ENCODE measurements at places on chromosomes 1 and 21. TPM values are rescaled to one million over a fixed set of nuclear protein-coding genes. Genes with fewer than 3 reads are reported as not detected.

GRCh38 chr1:163661391-163661790 is 339.6 kb downstream of the NUF2 start:
- DNase-seq, result no peak

MROH7 gene
- total RNA-seq, result 6.8 TPM

GRCh38 chr1:26190373-26190987 is at the start of gene CATSPER4:
CATSPER4 (plus strand) TSS chr1:26190602; CDS start chr1:26190628, 26 bp downstream.
- DNase-seq, result no peak

GRCh38 chr1:33275706-33276572 is 19.6 kb downstream of the ZNF362 start:
- no peak for DNase-seq

CA6 gene
- total RNA-seq, result not detected

RGS16 gene
- 0.88 TPM for total RNA-seq

- no peak for DNase-seq
These were observed 1.8 kb upstream of the PRELP start for GRCh38 chr1:203473781-203474305.

AHDC1 gene
- 40.1 TPM for total RNA-seq

GRCh38 chr1:44557778-44558177 is 116.5 kb downstream of the TMEM53 start:
- DNase-seq, result no peak

DNA sequence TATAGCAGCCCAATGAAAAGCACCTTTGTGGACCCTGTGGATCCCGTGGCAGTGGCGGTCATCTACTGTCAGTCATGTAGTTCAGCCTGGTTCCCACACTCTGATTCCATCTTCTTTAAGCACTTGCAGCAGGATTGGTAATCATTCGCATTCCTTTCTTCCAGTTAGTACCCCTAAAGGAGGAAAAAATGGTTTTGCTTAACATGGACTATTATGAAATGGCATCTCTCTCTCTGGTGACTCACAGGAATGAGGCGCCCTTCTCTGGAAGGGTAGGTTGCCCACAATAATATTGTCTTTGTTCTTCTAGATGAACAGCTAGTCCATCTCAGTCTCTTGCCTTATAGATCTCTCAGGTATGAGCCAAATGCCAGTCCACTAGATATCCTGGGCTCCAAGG is 127.9 kb upstream of the MROH9 start:
- DNase-seq, result no peak

DNA sequence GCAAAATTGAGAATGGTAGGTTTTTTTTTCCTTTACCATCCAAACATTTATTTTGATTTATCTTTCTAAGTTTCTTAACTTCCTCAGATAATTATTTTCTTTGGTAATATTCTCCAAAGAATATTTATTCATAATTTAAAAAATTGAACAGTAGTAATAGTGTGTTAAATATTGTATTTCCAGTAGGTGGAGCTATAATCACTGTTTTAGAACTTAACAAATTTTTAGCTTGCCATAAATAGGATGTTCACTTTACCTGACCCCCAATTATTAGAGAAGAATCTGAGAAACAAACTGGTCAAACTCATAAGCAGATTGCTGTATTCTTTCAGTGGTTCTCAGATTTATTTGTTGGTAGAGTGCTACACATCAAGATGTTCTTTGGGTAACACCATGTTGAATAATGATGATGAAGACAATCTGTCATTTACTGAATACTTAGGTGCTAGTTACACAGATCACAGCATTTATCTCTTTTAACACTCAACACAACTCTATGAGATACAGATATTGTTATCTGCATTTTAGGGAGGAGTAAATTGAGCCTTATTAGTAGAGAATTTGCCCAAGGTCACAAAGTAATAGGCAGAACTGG is 82.4 kb upstream of the GPR88 start:
- no peak for DNase-seq

- DNase-seq, result no peak
These were observed 34.9 kb downstream of the PLXNA2 start for GRCh38 chr1:208209286-208209685.

DNA sequence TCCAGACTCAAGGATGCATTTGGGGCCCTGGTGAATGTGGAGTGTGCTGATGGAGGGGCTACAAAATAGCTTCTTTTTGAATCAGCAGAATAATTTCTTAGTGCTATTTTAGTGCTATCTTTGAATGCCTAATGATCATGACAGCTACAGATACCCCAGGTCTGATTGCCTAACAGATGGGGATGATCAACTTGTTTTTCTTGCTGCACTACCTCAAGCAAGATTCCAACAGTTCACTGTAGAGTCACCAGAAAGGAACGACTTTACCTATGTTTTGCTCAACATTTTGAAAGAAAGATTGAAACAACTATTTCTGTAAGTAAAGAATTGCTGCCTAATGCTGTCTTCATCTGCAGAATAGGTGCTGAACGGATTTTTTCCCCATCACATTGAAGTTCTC is 42.6 kb upstream of the VAV3 start:
- DNase-seq, result no peak

GRCh38 chr1:14897547-14897946 is 256.0 kb upstream of the TMEM51 start:
- no peak for DNase-seq

YBX1 gene
- 754 TPM for total RNA-seq

DNA sequence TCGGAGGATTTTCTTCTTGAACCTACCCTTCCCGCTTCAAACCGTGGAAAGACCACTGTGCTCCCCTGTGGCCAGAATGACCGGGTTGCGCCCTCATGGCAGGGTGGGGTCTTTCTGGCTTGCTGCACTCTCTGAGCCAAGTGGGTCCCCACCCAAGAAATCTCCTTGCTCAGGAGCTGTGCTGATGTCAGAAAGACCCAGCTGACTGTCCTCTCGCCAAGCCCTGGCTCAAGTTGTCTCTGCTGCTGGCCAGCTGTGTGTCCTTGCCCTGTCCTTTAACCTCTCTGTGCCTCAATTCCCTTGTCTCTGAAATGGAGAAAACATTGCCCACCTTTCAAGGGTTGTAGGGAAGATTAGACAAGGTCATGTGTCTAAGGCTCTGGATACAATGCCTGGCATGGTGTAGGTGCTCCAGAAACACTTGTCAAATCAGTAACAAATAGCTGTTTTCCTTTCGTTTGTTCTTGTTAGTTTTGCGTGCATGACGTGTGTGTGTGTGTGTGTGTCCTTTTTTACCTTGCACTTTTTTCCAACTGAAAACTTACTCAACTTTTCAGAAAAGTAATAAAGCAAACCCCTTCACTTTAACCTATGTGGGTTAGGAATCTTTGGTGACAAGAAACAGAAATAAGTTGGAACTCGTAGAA is 41.1 kb upstream of the RPL11 start:
- DNase-seq, result peak; percentile 75

DNA sequence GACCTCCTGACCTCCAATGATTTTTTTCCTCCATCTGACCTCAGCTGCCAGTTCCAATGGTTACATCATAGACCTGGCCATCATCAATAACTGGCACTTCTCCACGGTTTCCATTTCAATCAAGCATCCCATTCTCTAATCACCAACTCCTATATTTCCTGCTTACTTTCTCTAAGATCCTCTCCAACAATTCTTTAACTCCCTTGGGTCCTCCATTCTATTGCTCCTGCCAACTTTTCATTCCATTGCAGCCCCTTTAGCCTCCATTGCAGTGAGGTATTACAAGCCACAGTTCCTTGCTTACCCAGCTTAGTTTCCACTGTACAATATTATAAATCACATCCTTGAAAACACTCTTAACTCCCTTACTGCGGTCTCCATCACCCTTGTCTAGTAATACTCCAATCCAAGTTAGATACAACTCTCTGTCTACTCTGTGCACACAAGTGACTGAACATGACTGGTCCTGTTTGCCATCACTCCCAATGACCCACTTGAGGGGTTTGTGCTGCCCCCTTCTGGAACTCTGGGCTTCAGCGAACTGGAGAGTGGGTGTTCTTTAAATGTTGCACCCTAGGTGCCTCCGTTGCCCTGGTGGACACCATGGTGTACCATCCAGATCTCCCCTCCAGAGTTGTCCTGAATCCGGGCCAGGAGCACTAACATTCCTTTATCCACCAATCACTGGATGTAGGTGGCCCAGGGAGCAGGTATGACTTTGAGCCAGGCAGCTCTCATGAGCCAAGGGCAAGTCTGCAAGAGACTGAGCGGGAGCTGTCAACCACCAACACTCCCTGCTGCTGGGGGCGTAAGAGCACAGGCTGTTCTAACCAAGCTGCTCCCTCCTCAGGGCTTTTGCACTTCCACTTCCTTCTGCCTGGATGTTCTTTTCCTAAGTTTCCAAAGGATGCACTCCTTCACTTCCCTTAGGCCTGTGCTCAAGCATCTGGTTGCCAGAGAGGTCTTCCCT is 3.7 kb upstream of the FNDC7 start:
- no peak for DNase-seq

- DNase-seq, result no peak
These were observed 84.5 kb upstream of the ADGRL4 start for GRCh38 chr1:79090985-79091384.

- DNase-seq, result no peak
These were observed 33.0 kb downstream of the ADGRL2 start for GRCh38 chr1:81833722-81834121.

GRCh38 chr1:177897281-177897997 is 72.4 kb downstream of the SEC16B start:
- no peak for DNase-seq

DNA sequence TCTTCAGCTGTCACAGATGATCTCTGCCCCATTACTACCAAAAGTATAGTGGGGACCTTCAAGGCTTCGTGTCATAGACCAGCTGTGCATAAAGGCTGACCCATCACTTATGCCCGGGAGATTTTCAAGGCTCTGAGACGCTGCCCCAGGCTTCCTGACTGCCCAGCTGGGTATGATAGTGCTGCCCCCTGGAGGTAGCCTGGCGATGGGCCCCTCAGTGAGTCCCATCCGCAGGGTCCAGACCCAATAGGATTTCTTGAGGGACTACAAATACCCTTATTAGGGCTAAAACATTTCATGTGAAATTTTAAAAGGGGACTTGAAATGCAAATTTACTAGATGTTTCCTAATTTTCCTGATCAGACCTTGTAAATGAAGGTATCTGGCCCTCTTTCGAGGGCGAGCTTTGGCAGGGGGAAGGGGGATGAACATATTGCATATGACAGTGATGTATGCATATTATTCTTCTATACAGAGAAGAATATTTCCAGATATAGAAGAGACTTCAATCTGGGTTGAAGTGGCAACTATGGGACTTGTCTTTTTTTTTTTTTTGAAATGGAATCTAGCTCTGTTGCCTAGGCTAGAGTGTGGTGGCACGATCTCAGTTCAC is 11.7 kb upstream of the FCMR start:
- no peak for DNase-seq

FAM43B gene
- total RNA-seq, result 1.9 TPM

VCAM1 gene
- 4.0 TPM for total RNA-seq

All from left ventricle myocardium inferior (tissue), 1 donor.